ENCODE measurements at places on chromosomes 7 and 10.

GRCh38 chr10:121886997-121887622 lies 40.7 kb downstream of the ATE1 start:
- DNase-seq = peak; percentile 6

DNA sequence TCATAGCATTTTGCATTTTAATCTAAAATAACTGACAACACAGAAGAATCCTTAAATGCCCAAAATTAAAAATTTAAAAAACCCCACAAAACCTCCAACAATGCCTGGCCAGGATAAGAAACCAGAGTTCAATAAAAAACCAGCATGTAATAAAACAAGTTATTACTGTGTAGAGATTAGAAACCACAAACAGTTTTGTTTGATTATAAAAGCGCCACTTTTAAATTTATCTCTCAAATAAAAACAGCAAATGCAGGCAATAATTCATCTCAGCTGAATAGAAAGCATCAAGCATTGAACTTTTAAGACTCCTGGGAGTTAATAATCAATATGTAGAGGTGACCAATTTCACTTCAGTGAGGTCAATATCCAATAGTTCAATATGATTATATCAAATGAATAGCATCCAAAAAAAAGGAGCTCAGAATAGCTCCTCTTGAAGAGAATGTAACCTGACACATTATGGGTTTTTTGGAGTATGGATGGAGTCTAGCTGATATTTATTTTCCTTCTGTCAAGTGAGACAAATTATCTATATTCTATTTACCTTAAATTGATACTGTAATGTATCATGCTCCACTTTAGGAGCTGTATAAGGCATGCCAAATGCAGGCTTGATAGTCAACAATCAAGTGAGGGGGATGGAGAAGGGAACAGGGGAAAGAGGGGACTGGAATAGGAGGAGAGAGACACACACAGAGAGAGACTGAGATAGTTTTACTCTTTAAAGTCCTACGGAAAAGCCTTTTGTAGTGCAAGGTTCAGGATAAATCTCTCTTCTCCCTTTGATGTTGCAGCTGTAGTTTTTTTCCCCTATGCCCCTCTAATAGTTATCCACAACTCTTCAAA lies 130.9 kb downstream of the RSU1 start:
- no peak for DNase-seq

- no peak for DNase-seq
These were observed 458.2 kb upstream of the NPVF start for GRCh38 chr7:25686493-25686892.

GRCh38 chr10:18140149-18140956 lies at the start of gene CACNB2:
Gene CACNB2, plus strand, starts transcription at chr10:18140424.
- DNase-seq = no peak

- DNase-seq = peak; percentile 46
These were observed 113.4 kb downstream of the PTPN20 start for GRCh38 chr10:47024399-47025252.

- no peak for DNase-seq
These were observed 372.2 kb downstream of the DPP6 start for GRCh38 chr7:154424350-154424749.

DNA sequence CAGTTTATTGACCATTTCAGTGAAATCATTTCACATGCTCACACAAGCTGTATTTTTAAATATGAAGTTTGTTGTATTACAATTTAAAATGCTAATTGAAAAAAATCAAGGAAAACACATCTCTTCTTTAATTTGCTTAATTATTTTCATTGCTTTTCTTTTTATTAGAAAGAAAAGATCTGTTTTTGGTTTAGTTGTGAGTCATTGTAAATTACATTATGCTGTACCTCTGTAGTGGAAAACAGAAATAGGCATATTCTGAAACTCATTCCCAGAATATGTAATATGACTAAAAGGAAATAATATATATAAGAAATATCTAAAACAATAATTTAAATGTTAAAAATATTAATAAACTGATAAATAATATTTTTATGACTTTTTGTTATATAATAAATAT lies 161.9 kb downstream of the HGF start:
- no peak for DNase-seq

GRCh38 chr7:7136466-7137381 lies 45.6 kb upstream of the C1GALT1 start:
- DNase-seq = no peak

DNA sequence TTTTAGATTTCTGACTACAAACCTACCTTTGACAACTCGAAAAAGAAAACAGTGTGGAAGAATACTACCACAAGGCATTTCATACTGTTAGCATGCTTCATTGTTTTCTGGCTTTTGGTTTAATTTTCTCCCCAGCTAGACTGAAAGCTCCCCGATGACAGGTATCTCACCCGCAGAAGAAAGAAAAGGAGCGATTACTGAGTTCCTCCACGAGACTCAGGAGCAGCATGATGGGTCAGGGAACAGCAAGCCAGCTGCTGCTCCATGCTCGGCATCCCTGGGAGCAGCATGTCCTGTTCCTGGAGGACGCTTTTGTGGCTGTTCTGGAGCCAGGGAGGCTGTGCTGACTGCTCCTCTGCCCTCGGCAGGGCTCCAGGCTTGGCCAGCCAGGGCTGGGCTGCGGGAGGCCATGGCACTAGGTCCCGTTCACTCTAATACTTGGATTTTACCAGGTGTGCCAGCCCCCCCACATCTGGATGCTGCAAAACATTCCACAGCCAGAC lies 133.4 kb downstream of the PRKAG2 start:
- no peak for DNase-seq

DNA sequence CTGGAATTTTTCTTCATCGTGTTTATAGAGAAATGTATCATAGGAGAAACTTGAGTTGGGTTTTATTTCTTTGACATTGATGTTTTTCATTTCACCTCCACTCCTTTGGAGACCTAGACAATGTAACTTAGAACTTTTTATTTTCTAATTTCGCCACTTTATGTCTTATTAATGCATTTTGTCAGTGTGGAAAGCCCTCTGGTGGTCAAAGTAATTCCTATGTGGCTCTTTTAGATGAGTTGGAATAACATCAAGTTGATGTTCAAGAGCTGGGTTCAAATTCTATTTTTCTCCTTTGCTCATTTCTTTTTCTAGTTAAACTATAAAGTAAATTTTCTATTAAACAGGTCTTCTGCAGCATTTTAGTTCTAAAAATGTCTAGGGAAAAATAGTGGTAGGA lies 478.6 kb downstream of the LRMDA start:
- no peak for DNase-seq

DNA sequence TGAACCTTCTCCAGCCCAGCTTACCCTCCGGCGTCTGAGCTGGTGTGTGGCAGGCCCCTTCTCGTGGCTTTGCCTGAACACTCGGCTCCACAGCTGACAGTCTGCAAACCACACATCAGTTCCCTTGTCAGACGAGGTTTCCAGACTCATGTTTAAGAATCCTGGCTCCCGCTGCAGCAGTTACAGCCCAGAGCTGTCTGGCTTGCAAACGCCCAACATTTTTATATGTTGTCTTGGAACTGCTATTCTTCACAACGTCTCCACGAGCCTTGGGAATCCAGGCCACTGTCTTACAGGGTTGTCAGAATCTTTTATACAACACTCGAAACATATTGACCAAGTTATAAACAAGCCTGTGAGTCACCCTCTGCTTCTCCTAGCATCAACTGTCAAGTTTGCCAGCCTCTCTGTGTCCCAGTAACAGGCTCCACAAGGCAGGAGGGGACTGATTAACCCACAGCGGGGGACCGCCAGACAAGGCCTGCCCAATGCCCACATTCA lies 68.1 kb downstream of the TNS3 start:
- DNase-seq = no peak

GRCh38 chr10:30861221-30861620 lies 170.4 kb downstream of the ZNF438 start:
- DNase-seq = no peak

DNA sequence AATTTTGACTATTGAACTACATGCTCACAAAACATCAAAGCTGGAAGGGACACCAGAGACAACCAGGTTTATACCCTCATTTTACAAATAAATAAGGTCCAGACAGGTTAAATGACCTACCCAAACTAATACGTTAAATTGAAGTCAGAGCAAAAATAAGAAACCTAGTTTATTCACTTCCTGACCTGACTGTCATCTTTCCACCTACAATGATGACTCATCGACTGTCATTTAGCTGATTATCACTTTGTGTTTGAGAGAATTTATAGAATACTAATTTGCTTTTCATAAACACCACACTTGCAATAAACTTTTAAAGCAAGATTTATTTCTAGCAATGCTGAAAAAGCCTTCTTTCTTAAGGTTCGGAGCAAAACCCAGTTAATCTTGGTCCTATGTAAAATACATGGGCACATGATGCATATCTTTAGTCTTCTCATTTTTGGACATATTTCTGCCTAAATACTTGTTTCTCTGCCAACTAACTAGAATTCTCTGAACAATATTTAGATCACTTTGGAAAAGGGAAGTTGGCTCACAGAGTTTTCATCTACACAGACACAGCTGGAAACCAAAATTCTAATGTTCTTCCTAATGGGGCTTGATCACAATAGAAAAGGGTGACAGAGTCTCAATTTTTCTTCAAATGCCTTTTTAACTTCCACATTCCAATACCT lies 16.7 kb upstream of the LRRN3 start:
- DNase-seq = no peak

GRCh38 chr7:117689406-117689805 lies 183.8 kb downstream of the CTTNBP2 start:
- DNase-seq = no peak

DNA sequence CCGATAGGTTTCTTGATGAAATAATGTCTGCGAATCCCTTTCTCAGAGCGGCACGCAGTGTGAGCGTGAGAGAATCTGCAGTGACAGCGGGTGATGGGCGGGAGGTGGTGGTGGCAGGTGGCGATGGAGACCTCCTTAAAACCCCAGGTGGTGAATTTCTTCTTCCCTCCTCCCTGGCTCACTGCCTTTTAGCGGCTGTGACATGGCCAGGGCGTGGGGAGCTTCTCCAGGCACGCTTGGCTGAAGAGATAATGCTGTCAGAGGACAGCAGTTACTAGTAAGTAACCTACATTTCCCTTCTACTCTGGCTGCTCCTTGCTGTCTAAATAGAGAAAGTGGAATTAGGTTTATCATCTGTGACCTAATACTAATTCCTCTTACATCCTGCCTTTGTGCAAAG lies 141.4 kb upstream of the INSYN2A start:
- no peak for DNase-seq

- no peak for DNase-seq
These were observed 40.0 kb downstream of the EPDR1 start for GRCh38 chr7:37960483-37960882.

GRCh38 chr7:110105840-110106239 lies 985.1 kb upstream of the LRRN3 start:
- DNase-seq = no peak

GRCh38 chr10:101920546-101920945 lies 76.9 kb upstream of the KCNIP2 start:
- no peak for DNase-seq

GRCh38 chr7:155919391-155920067 lies 107.3 kb upstream of the SHH start:
- DNase-seq = no peak

DNA sequence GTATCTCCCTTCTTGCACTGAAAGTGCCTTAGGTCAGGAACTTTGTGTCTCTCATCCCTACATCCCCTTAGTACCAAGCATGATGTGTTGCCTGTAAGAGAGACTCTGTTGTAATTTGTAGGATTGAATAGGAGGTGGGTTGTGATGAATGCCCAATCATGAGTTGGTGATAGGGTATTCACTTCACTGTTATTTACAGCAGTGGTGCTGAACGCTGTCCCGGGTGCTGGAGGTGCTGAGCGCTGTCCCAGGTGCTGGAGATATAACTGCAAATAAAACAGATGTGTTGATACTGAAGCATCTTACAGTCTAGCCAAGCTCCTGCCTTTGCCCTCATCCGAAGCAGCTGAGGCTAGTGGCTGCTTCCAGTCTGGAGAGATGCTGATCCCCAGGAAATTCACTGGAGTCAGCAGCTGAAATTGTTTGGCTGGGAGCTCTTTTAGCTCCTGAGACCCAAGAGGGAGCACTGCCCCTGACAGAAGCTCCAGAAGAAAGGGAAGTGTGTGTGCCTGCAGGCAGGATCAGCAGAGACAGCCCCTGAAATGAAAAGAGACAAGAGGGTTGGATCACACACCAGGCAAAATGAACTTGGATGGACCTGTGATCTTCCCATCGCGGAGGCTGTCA lies 183.4 kb downstream of the SORCS3 start:
- no peak for DNase-seq

- no peak for DNase-seq
These were observed 12.1 kb upstream of the GRIFIN start for GRCh38 chr7:2488272-2488645.

DNA sequence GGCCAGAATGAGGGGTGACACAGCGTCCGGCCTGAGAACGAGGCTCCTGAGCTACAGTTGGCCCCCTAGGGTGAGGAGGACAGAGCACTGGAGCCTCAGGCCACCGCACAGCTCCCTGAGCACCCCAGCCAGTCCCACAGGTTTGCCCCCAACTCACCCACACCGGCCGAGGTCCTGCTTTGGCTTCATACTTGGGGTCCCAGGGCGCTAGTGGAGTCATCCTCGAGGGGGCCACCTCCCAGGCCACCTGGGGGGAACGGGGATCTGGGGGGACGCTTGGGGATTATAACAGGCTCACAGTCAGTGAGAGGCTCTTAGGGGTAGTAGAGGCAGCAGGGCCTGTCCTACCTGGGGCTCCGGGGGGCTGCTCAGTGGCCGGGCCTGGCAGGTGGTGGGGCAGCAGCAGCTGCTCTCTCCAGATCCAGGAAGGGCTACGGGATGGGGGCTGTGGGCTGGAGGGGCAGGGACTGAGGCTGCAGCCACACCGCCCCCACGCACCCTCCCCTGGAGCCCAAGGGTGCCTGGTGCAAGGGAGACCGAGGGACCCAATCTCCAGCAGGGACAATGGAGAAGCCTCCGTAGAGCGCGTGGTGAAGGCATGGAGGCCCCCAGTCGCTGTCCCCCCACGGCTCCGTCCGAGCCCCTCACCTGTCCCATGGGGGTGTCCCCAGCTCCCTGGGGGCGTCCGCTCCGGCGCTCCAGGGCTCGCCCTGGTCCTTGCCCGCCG lies 588 bp downstream of the SAP25 start:
- DNase-seq = no peak

- no peak for DNase-seq
These were observed 131.4 kb downstream of the PLXDC2 start for GRCh38 chr10:19947656-19948055.

- no peak for DNase-seq
These were observed 118.0 kb downstream of the OTUD1 start for GRCh38 chr10:23556727-23557440.

DNA sequence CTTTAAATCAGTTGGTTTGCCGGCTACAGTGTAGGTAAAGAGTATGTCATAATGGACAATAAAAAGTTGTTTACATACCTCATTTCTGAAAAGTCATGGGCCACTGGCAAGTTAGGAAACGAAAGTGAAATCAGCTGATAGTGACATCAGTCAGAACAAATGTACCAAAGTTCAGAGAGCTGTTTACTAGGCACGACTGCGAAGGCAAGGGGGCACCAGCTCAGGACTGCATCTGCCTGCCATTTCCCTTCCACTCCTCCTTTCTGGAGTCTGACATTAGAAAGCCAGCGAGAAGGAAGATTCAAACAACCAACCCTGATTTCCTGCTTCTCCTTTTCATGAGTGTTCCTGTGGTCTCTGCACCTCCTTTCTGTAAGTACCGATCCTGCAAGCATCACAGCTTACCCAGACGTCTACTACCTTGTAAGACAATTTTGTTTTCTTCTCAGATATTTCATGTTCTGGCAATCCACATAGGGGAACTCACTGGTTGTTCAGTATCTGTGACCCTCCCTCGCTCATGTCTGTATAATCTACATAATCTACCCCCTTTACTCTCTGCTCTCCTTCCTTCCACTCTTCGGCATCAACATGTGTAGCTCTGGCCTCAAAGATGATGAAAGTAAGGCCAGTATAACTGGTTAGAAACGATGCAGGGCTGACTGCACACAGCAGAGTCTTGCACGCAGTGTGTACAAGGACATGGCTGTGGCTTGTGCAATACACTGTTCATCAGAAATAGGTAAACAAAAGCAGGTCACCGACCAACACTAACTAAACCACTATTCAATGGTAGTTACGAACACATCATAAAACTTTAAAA lies at the start of gene TMEM140:
TSS of gene TMEM140 (plus strand) at position 174 of the 823 bp plus-strand sequence. CDS start 16,370 bp downstream, outside the sequence.
- DNase-seq = peak; percentile 65
